ENCODE measurements at places on chromosomes 16 and 17. TPM values are rescaled to one million over a fixed set of nuclear protein-coding genes. Genes with fewer than 3 reads are reported as not detected.

DNA sequence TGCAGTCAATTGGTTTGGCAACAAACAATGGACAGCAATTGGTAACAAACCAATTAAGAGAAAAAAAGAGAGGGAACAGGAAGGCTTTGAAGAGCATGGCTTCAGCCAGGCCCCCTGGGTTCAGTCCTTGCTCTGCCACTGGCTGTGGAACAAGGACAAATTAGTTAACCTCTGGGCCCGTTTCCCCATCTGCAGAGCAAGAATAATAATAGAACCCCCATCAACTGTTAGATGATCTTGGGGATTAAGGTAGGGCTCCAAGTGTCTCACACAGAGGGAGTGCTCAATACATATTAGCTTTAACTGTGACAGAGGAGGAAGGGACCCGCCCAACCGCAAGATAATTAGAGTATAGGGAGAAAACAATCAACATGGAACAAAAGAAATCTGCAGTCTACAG is 55.2 kb downstream of the PECAM1 start:
- DNase-seq: no peak

GRCh38 chr17:48258331-48258730 is 150.8 kb downstream of the SNX11 start:
- DNase-seq: no peak

DNA sequence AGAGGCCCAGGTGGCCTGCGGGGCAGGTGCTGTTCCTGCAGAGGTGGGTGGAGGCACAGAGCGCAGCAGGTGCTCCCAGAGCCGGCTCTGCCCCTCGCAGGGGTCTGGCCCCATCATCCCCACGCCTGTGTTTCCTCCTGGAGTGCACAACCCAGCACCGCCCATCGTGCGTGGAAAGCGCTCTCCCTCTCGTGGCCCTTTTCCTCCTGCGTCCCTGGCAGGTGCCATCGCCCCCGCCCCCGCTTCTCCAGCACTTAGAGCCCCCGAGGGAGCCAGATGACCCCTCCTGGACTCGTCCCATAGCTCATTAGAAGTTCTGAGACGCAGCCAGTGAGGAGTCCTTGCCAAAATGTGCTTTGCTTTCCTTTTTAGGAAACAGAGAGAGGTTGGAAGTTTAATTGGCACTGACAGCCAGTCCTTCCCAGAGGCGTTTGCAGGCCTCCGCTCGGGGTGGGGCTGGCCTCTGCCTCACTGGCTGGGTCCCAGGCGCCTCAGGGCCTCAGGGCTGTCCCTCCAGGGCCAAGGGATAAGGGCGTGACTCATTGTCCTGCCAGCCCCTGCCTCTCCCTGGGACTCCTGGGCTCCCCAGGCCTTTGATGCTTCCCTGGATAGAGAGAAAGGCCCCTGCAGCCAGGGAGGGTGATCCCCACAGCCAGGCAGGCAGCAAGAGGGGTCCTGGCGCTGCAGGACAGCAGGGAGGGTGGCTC is 32.2 kb upstream of the CHMP6 start:
- peak; percentile 92 for DNase-seq

DNA sequence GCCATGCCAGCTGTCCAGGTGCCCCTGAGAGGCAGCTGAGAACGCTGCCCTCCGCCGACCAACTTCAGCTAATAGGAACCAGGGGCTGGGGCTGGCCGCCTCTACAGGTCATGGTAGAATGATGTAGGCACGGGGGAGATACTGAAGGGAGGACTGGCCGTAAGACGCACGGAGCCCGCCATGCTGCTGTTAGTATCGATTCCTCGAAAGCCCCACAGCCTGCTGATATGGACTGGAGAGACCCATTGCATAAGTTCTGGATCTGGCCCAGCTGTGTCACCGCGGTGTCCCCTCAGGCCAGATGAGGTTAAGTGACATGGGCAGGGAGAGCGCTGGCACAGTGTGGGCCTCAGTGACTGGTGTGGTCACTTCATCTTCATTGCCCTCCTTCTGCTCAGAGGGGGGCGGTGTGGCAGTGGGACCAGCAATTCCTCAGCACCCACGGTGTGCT is 75.6 kb downstream of the AMFR start:
- no peak for DNase-seq

DNA sequence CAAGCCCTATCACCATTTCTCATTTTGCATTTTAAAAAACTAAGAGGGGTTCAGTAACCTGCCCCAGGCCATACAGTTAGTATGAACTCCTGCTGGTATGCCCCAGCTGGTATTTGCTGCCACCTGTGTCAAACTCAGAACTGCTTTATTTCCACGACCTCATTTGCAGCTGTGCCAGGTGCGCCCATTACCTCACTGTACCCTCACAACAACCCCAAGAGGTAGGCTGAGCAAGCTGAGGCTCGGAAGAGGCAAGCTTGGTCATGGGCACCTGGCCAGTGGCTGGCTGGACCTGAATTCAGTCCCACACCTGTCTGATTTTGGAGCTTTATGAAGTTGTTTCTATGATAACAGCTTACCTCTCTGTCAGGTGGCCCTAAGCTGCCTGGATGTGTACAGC is 7.6 kb downstream of the EPN2 start:
- DNase-seq: no peak

DNA sequence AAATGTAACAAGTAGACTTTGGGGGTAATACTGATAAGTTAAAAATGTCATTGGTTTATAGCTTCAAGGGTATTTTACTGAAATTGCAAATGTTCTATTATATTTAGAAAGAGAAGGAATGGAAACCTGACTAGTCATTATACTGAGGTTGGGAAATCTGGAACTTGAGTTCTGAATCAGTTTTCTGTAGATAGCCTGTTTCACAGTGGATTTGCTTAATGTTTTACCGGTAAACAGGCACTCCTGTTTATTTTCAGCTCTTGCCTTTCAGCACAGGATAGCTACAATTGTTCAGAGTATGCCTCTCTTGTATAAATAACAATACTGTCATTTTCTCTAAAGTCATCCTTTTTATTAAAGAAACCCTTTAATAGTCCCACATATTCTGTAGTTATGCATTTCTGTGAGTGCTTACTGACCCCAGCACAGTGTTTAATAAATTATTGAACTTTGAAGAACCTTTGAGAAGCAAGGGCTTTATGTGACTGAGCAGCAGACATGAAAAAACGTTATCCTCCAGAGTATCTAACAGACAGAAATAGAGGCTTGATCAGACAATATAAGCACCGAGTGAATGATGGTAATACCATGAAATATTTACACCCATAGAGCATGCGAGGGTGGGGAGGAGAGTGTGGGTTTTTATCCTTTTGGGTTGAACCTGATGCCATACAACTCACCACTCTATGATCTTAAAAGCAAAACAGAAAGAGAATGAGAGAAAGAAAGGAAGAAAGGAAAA is 58.2 kb downstream of the FTO start:
- DNase-seq: no peak

- DNase-seq: no peak
These were observed at the start of gene CRAMP1 for GRCh38 chr16:1612320-1613111. Gene CRAMP1 (plus strand): TSS chr16:1612360. CDS start chr16:1614640, 2,280 bp downstream.

DNA sequence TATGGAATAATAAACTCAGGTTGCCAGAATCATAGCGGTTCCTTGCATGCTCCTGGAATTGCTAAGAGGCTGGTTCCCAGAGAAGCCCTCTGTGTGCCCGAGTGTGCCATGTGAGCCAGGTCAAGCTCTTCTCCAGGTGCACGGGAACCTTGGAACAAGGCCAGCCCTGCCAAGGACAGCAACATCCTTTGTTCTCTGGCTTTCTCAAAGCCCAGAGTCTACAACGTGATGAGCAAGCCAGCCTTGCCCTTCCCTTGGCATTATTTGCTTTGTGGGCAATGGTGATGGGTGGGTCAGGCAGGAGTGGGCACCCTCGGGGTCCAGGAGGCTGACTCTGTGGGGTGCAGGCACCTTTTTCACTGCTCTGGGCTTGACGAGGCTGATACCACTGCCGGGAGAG is 14.2 kb upstream of the SEC14L1 start:
- DNase-seq: no peak

GRCh38 chr16:11576427-11577289 is 10.1 kb downstream of the LITAF start:
- DNase-seq: no peak

DNA sequence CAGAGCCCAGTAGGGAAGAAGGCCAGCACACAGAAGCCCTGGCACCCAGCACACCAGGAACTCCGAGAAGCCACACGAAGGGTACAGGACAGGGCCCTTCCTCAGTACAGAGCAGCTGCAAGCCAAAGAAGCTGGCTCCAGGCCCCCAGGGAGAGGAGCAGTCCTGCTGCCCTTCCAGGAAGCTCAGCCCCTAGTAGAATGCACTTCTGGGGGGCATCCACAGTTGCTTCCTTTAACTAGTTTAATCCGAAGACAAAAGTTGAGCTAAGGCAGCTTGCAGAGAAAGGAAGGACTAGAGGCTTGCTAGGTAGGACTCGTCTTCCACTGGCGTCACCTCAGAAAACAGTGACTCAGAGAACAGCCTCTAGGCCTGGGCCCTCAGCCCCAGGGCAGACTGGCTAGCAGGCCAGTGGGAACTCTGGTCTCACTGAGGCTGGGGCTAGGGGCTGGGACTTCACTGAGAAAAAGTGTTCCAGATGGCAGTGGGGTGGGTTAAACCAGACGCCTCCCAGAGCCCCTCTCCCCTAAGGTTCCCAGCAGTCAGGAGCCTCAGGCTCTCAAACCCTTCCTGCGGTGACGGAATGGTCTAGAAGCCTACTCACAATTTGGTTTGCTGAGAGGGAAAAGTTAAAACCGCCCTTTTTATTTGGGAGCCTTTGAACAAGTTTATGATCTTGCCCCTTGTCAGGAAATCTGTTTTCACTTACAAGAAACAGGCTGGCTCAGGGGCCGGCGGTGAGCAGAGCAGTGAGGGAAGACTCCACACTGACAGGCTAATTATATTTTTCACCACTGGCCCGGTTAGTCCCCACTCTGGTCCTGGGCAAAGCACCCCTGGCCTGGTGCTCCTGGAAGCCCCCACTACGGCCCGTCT is 41.4 kb downstream of the ACTG1 start:
- DNase-seq: no peak

DNA sequence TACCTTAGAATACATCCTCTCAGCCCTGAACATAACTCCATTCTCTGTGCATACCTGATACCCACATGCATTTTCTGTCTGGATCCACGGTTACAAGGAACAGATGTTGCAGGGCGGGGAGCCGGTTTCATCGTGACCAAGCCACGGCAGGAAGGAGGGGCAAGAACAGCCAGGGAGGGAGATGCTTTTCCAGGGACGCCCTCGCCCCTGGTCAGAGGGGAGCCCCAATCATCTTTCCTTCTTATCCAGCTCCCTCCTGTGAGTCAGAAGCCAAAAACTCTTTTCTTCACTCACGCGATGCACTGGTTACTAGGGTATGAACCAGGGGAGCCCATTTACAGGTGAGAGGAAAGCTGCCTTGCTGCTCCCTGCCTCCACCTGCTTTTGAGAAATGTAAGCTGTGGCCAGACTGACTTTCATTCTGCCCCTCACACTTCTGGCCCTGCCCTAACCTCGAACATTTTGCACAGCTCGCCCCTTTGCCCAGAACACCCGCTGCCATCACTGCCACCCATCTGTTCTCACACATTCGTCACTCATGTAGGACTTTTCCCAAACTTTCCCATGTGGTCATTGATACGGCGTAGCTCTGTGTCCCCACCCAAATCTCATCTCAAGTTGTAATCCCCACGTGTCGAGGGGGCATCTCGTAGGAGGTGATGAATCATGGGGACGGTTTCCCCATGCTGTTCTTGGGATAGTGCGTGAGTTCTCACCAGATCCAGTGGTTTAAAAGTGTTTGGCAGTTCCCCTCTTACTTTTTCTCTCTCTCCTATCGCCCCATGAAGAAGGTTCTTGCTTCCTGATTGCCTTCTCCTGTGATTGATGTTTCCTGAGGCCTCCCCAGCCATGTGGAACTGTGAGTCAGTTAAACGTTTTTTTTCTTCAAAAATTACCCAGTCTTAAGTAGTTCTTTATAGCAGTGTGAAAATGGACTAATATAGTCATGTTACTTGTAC is 20.5 kb downstream of the FOXL1 start:
- no peak for DNase-seq

GRCh38 chr16:3015865-3016521 is 2.0 kb downstream of the CLDN6 start:
- no peak for DNase-seq

DNA sequence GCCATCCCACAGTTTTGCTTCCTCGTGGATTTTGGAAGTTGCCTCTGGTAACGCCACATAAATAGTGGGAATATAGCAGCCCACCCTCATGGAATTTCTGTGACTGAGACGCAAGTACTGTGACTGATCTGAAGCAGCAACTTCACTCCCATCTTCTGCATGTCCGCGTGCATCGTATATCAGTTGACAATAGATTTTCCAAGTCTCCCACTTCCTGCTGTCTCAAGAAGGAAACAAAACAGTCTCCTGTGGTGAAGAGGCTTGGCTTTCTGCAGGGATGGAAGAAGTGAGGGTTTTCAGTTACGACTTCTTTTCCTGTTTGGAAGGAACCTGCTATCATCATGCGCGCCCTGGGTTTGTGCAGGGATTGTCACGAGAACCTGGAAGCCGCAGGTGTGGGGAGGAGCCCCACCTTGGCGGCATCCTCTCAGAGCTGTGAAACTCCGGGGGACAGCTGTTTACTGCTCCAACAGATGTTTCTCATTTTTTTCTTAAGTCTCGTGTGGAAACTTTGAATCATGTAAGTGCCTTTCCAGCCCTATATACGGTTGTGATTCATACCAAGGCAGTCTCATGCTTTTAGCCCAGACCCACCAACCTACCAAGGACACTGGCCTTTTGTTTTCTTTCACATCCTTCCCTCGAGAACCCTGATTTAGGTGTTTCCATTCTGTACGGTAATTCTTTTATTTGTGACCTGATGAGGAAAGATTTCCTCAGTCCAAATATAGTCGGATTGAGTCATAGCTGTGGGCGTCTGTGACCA is 57.5 kb downstream of the WIPI1 start:
- no peak for DNase-seq

DNA sequence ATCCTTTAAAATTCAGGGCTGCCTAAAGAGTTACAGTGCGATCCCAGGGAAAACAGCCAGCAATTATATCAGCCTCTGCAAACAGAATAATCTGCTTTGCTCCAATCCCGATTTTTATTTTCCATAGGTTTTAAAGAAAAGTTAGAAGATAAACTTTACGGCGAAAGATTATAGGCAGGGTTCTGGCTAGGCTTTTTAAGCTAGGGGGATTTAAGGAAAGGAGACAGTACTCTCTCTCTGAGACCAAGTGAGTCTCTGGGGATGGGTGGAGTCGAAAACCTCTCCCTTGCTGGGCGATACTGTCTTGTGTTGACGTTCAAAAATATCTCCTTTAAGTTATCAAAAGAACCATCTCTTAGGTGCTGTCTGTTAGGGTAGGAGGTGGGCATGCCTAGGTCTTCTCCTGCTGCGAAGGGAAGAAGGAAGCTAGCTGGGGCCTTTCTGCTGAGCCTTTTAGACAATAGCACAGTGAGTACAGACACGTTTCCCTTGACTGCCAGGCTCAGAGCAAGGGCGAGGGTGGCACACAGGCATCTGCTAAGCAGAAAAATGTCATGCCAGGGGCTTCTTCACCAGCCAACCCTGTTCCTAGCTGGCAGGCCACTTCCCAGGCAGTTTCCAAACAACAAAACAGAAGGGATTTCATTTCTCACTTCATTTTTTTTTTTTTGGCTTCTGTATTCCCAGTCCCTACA is 167.9 kb upstream of the MAF start:
- no peak for DNase-seq

GRCh38 chr17:48541577-48542113 is 3.3 kb downstream of the HOXB2 start:
- peak; percentile 76 for DNase-seq

GRCh38 chr17:76715496-76715830 is 4.7 kb upstream of the MXRA7 start:
- DNase-seq: no peak

Gene TMIGD1
- not detected for total RNA-seq

Gene KRTAP1-5
- not detected for total RNA-seq

Gene UNK
- total RNA-seq: 16.8 TPM

Gene ABCA3
- 13.6 TPM for total RNA-seq

All from cardiac septum (tissue), 1 donor.